Kidney (tissue), 22 donors: ENCODE measurements at places on chromosomes 7 and 10.

GRCh38 chr10:110208614-110209453 is 1.4 kb downstream of the MXI1 start:
- DNase-seq = peak; percentile 72

GRCh38 chr10:133608855-133609254 is 17.7 kb downstream of the FRG2B start:
- peak; percentile 10 for DNase-seq

DNA sequence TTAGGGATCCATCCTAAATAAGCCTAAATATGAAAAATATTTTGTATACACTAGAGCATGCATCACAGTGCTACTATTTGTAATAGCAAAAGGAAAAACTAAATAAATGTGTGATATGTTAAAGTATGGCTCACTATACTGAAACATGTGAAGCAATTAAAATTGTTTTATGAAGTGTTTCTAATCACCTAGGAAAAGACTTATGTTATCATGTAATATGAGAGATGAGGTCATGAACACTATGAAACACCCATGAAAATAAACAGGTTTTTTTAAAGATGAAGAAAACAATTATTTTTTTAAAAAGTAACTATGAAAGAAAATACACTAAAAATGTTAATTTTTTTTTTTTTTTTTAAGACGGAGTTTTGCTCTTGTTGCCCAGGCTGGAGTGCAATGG is 16.8 kb upstream of the ARHGAP12 start:
- no peak for DNase-seq

DNA sequence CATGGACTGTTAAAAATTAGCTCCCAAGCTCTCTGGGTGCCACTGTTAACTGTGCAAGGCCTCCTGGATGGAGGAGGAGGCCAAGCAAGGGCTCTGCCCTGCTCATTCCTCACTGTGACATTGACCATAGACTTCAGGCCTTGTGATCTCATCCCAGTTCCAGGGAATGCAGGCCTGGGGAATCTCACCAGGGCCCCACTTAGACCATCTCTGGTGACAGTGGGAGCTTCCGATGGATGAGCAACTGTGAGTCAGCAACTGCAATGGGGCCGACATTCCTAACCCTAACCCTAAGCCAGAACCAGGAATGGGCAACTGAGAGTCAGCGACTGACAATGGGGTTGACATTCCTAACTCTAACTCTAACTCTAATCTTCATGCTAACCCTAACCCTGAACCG is 50.4 kb upstream of the MSMB start:
- no peak for DNase-seq

DNA sequence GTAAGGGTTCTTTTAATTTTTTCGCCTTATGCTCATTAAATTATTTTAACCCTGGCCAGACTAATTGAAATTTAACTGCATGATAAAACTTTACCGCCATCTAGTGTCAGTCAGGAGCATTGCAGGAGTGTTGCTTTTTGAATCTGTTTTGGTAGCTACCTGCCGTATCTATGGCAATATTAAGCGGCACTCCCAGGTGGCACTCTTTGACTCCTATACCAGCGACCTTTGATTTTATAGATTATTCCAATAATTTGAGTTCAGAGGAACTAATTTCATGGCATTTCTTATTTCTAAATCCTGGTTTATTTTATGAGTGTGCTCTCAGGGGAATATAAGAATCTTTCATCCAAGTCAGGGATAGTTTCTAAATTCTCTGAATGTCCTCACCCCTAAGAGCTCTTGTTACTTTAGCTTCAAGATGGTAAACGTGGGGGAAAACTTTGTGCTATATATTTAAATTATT is 198.9 kb downstream of the REEP3 start:
- peak; percentile 82 for DNase-seq

DNA sequence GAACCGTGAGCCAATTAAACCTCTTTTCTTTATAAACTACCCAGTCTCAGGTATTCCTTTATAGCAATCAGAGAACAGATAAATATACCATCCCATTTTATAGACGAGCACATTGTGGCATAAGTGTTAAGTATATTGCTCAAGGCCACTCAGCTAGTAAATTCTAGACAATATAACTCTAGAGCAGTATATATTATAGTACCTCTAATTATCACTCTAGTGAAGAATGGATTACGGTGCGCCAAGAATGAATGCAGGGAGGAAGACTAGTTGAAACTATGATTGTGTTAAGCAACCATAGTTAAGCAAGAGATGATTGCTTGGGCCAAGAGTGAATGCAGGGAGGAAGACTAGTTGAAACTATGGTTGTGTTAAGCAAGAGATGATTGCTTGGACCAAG is 60.9 kb downstream of the BRAF start:
- no peak for DNase-seq
